Caki2 (cell line): ENCODE measurements at places on chromosomes 6 and 20. TPM values are rescaled to one million over a fixed set of nuclear protein-coding genes. Genes with fewer than 3 reads are reported as not detected.

The VARS2 gene
- total RNA-seq = 29.5 and 43.7 TPM in 2 replicates

The GTSF1L gene
- not detected in 2 replicates for total RNA-seq

GRCh38 chr6:166008441-166009369 is 158.9 kb downstream of the TBXT start:
- DNase-seq = no peak

DNA sequence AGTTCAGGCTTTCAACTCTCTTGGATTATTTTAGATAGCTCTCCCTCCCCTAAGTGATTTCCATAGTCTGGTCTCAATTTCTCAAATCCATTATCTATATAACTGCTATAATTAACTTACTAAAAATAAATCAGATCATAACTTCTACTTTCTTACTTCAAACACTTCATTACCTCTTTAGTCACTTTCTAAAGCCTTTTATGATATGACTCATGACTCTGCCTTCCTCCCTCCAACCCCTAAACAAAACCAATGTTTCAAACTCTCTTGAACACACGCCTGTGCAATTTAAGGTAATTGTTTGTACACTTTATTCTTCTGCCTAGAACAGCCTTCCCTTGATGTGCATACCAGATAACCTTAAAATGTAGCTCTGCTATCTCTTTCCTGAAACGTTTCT is 100.5 kb downstream of the LMBRD1 start:
- DNase-seq = no peak

- no peak for DNase-seq
These were observed 14.6 kb upstream of the MEI4 start for GRCh38 chr6:77638129-77638830.

The C20orf141 gene
- not detected in 2 replicates for total RNA-seq

GRCh38 chr6:16229700-16230099 is 8.7 kb upstream of the GMPR start:
- no peak for DNase-seq

The GLP1R gene
- not detected in 2 replicates for total RNA-seq

The GPX5 gene
- total RNA-seq = not detected in 2 replicates

The C20orf202 gene
- not detected in 2 replicates for total RNA-seq

- peak; percentile 44 for DNase-seq
These were observed 527.5 kb downstream of the PRKN start for GRCh38 chr6:162200041-162200440.

The ZC3H12D gene
- total RNA-seq = 0.30 TPM in 1 of 2 replicates, not detected in the other

The ULBP1 gene
- 0.57 and 0.64 TPM in 2 replicates for total RNA-seq

The BTNL2 gene
- total RNA-seq = not detected in 2 replicates

GRCh38 chr6:79115553-79116182 is 37.6 kb upstream of the PHIP start:
- DNase-seq = no peak

GRCh38 chr6:26205161-26205624 is 118.0 kb downstream of the HFE start:
- DNase-seq = peak; percentile 87

DNA sequence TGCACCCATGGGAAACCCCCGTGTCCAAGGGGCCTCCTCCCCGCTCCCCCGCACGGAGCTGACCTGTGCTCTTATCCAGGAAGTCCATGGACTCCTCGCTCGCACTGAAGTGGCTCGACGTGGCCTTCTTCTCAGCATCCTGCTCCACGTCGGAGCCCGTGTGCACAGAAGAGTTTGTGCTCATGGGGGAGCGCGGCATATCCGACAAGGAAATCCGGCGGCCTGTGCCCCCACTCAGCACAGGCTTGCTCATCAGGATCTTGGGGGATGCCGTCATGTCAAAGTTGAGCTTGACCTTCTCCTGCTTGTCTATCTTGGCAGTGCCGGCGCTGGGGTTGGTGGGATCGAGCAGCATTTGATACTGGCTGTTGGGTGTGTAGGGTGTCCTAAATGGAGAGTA is 80.2 kb downstream of the ZMYND8 start:
- DNase-seq = no peak

- DNase-seq = no peak
These were observed 155.4 kb downstream of the ERMARD start for GRCh38 chr6:169906688-169907418.

- DNase-seq = no peak
These were observed 27.0 kb downstream of the EDEM2 start for GRCh38 chr20:35120012-35120701.

DNA sequence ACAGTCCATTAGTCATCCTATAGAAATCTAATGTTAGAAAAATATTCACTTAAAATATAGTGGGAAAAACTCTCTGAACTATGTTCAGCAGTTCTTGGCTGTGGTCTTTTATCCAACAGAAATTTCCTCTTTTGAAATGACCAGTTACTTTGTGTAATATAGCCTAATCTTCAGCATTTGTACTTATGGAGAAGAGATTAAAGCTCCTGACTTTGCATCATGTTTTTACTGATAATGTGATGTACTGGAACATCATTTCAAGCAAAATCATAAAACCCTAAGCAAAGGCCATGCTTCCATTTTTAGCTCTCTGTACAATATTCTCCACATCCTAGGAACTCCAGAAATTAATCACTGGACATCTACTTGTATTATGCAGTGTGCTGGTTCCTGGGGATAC is 430.8 kb upstream of the RUNX2 start:
- no peak for DNase-seq
